Caki2 (cell line): ENCODE measurements at places on chromosomes 11 and 22.

DNA sequence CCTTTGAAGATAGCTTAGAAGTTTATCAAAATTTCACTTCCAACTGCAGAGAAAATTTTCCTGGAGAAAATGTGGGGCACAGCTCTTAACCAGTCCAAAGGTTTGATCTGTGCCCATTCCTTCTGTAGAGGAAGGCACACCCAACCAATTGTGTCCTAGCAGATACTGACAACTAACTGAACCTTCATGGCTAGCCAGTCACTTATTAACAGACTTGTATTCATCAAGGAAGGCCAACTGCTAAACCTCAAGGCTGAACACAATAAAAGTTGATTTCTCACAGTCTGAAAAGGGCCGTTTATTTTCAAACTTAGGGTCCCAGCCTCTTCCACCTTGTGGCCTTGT lies 19.5 kb downstream of the SYT13 start:
- peak; percentile 75 for DNase-seq

DNA sequence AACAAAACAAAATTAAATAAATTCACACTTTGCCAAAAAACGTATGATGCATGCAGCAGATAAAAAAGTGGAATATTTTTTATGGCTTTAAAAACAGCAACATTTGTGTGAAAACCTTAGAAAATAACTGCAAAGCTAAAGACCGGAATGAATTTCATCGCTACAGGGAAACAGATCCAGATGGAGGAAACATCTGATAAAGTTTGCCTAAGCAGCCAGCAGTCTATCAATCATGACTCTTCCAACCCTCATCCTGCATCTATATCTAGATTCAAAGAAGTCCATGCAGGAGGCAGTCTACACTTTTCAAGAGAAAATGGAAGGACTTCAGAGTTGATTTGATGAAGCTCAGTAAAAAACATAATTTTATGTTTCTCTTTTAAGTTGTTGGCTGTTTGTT lies 126.8 kb downstream of the SWAP70 start:
- DNase-seq: no peak

DNA sequence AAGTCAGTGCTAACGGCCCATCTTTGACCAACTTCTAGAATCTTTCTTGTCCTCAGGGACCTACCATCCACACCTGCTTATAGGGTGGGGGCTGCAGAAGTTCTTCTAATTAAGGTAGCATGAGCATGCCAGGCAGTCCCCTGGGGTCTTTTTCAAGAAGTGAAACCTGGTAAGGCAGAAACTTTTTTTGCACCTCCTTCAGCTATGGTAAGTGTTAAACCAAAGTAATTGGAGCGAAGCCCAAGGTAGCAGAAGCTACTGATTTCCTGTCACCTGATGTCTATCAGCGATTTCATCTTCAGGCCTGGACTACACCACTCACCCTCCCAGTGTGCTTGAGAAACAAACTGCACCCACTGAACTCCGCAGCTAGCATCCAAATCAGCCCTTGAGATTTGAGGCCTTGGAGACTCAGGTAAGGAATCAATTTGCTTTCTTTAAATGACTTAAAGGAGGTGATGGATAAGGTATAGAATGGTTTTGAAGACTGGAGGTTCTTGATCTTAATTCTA lies at the start of gene MS4A1:
TSS of gene MS4A1 (plus strand) at position 317 of the 512 bp plus-strand sequence. CDS start 6,528 bp downstream, outside the sequence.
- no peak for DNase-seq

DNA sequence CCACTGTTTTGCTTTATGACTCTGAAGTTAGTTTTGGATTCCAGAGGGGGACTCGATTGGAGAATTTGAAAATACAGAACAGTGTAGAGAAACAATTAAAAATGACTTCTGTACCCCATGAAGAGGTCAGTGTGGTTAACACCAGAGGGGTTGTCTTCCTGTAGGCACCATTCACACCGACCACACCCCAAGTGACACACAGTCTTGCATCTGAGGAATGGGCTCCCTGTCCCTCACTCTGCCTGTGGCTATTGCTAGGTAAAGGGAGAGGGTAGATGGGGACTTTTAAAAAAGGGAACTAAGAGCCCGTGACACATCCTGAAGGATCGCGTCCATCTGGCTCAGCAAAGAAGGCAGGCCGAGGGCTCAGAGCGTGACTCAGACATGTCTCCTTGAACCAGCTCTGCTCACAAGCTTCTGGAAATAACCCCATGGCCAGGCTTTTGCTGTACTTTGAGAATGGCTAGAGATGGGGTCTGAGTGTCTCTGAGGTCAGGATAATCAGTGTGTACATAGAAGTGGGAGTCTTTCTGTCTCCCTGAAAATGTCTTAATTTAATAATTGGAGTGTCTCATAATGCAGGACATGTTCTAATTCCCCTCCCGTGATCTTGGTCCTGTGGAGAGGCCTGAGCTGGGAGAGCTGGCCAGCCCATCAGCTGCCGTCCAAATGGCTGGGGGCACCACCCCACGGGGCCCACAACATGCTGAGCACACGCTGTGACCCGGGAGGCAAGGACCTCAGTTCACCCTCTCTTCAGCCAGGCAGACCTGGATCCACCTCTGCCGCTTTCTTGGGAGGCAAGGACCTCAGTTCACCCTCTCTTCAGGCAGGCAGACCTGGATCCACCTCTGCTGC lies 39.3 kb downstream of the SGSM1 start:
- no peak for DNase-seq

GRCh38 chr11:19615341-19616183 lies 97.1 kb upstream of the NAV2 start:
- DNase-seq: no peak

DNA sequence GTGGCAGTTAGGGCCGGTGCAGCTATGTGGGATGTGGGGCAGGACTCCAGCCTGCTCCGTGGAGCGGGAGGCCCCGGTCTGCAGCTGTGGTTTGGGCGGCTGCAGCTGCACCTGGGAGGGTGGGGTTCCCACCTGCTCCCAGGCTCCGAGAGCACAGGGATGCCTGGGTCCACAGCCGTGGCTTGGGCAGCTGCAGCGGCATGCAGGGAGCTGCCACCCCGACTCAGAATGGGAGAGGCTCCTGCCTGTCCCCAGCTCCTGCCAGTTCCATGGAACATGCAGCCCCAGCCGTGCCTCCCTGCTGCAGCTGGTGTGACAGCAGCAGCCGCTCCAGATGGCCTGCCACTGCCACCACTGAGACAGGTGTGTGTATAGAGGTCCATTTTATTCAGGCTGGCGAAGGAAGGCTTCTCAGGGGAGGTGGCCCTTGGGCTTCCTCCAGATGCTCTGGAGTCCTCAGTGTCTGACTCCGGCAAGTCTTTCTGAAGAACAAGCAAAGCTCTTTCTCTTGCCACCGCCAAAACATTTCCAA lies 21.8 kb upstream of the UPK3A start:
- DNase-seq: no peak

- DNase-seq: peak; percentile 91
Observed at GRCh38 chr11:86577644-86578636, 94.5 kb downstream of the ME3 start.

DNA sequence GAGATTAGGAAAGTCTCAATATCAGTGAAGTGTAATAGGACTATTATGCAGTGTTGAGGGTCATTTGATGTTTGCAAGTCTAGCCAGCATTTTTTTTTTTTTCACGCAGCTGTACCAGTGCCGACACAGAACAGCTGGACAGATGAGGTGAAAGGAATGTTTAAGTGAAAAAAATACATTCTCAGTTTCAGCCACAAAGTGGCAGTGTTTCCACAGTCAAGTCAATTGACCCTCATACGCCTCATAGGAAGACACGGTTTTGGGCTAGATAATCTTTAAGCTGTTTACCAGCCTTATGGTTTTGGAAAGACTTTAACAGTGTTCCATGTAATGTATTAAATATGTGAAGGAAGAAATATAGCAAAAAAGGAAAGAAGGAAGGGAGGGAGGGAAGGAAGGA lies 349.9 kb upstream of the ANO3 start:
- peak; percentile 29 for DNase-seq

DNA sequence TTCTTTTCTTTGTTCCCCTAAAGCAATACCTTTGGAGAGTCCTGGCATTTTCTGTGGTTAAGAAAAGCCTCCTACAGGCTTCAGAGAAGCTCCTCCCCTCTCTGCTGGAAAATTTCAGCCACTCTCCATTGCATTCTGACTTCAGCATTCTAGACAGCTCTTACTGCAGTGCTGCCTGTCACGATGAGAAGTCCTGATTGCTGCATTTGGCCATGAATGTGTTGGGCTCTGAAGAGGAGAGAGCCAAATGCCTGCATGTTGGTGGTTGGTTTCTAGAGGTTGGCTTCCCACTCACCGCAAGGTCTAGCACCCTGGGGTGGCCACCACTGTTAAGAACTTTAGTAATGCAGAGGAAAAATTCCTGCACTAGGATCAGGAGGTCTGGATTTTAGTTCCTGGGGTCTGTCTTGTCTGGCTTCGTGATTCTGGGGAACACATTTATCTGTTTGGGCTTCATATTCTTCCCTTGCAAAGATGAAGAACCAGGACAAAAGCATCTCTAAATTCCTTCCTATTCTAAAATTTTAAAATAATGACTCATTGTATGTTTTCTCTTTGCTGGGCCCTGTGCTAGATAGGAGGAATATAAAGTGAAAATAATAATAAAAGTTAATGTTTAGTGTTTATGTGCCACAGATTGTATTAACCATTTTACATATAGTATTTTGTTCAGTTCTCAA lies 38.1 kb downstream of the COA4 start:
- peak; percentile 12 for DNase-seq

DNA sequence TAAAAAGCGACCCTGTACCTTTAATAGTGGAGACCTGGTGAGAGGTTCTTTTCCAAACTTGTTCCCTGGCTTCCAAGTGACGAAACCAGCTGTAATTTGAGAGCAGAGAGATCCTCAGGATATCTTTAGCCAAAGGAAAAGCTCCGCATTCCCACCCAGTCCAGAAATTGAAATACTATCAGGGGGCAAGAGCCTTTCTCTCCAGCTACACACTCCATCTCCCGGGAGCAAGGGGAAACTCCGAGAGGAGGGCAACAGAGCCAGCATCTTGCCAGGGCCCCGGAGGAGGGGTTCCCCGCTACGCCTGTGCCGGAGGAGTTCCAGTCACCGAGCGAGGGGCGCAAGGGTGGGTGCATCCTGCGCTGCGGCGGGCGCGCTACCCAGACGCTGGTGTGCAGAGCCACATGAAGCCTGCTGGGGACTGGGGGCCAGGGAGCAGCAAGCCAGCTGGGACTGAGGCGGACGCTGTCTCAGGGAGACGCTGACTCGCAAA lies at the start of gene FIBIN:
TSS of gene FIBIN (plus strand) at position 148 of the 493 bp plus-strand sequence. CDS start 415 bp downstream, outside the sequence.
- no peak for DNase-seq

GRCh38 chr11:2835296-2835695 lies 50.3 kb downstream of the CDKN1C start:
- no peak for DNase-seq

- no peak for DNase-seq
Observed at GRCh38 chr11:95219599-95219998, 11.4 kb downstream of the SESN3 start.

DNA sequence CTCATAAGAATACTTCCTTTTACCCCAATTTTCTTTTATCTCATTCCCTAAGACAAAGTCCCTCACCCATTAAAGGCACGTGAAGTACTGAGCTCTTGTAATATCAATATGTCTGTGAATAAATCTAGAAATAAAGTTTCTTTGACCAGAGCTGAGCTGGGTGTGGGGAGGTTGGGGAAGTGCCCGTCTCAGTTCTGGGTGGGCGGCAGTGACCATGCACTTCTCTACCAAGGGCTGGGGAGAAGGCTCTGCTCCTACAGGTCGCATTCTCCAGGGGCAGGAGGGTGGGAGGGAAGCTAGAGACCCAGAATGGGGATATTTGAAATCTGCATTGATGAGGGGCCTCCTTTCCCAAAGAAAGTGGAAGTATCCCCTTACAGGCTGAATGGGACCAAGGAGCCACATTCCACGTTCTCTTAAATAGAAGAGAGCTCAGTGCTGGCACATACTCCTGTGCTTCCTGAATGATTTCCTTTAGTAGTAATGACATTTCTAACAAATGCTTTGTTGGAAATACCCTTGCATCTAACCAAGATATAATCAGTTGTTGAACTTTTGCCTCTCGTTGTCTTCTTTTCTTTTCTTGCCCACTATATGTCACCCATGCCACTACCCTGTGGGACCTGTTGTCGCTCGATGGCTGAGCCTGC lies 16.1 kb downstream of the RBX1 start:
- no peak for DNase-seq

DNA sequence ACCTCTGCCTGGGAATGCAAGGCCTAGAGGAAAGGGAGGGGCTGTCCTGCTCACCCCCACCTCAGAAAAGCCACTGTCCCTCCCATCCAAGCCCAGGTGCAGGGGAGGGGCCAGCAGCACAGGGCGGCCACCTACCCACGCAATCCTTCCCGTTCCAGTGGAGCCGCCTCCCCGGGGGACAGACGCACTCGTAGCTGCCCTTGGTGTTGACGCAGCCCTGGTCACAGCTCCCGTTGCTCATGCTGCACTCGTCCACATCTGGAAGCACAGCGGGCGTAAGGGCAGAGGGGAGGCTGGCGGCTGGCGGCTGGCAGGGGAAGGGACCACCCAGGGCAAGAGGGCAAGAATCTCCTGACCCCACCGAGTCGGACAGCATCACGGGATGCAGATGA lies 40.3 kb upstream of the TTLL12 start:
- no peak for DNase-seq

GRCh38 chr11:33935461-33936456 lies 43.9 kb upstream of the LMO2 start:
- DNase-seq: no peak

DNA sequence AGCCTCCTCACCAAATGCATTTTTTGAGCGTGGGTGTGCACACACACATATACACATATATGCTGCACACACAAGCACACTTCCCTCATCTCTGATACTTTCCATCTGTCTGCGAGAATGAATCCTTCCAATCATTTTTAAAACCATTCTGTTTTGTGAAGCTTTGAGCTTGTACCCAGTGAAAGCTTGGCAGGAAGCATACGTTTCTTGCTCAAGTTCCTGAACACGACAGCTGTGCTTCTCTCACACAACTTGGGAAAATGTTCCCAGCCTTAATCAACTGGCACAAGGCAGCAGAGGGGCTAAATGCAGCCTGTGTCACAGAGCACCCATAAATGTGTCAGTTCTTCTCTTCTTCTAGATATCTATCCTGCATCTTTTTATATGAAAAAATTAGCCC lies 524.0 kb upstream of the KIRREL3 start:
- DNase-seq: no peak

DNA sequence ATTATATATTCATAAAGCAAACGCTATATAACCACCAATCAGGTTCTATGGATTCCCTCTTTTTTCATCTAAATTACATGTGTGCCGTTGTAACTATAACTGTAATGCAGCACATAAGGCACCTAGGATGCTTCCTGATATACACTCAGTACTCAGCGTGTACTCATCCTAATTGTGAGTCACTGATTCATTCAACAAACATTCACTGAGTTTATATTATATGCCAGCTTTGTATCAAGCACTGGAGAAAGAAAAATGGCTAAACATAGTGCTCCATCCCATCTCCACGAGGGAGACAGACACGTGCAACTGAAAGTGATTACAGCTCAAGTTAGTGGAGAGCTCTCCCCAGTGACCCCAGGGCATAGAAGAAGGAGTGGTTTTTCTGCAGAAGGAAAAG lies 49.9 kb upstream of the SYN3 start:
- DNase-seq: no peak

- DNase-seq: no peak
Observed at GRCh38 chr22:24751518-24751917, 23.0 kb downstream of the PIWIL3 start.

DNA sequence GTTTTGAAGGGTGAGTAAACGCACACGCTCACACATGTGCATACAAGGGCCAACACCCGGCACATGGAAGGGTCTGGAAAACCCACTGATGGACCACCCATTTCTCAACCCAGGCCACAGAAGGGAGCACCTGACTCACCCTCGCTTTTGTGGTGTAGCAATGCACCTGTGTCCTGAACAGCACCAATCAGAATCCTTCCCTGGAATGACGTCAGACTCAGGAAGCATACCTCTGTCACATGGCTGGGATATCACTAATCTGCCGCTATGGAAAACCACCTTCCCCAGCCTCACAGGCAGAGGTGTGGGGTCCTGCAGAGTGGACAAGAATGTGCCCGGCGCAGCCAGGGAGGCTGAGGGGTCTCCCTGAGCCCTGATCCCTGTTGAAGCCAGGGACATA lies 9.0 kb upstream of the OSM start:
- DNase-seq: no peak
